ENCODE measurements at places on chromosomes 3 and 15.

DNA sequence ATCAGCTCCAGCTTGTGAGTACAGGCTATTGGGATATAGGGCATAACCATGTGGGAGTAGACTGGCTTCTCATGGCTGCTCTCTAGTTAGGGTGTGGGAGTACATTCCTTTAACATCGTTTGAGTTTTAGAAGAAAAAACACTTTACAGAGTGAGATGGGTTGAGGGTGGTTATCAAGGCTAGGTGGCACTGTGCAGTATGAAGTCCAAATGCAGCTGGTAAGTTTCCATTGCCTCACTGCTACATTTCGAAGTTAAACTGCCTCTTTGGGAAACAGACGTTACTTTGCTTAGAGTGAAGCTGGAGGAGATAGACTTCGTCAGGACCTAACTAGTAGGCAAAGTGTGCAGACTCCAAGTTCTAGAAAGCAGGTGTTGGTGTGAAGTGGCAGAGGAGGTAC, 192.4 kb downstream of the SQOR start:
- no peaks in the 10 kb centered on the region for H3K4me1 ChIP-seq
- H3K36me3 ChIP-seq, result no peaks in the 10 kb centered on the region
- no peak for DNase-seq
- H3K4me3 ChIP-seq, result no peak overlapping the region

GRCh38 chr3:72380193-72380592, 468.1 kb downstream of the SHQ1 start:
- peak overlapping the region; percentile 75 for H3K27ac ChIP-seq
- H3K36me3 ChIP-seq, result peaks cover 29% of the 10 kb centered on the region
- no peaks in the 10 kb centered on the region for H3K27me3 ChIP-seq
- H3K4me3 ChIP-seq, result no peak overlapping the region

GRCh38 chr3:111903067-111903511, 44.0 kb downstream of the PHLDB2 start:
- peak overlapping the region; percentile 81 for H3K27ac ChIP-seq
- peak; percentile 83 for DNase-seq
- H3K36me3 ChIP-seq, result peaks cover 82% of the 10 kb centered on the region
- peaks cover 28% of the 10 kb centered on the region for H3K4me1 ChIP-seq
- no peaks in the 10 kb centered on the region for H3K27me3 ChIP-seq

DNA sequence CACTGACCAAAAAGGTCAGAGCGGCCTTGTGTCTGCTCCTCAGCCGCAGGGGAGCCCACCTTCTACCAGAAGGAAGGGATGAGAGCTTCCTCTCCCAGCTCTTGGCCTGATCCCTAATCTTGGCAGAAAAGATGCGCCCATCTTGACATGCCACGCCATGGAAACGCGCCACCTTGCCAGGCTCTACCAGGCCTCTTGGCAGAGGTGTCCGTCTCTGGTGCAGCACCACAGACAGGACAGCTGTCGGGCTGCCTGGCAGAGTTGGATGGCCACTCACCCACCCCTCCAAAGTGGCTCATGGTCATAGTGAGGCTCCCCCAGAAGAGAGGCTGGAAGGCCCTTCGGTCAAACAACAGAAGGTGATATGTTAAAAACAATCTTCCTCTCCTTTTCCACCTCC, 105.2 kb downstream of the LIPC start:
- H3K4me3 ChIP-seq, result no peak overlapping the region
- no peaks in the 10 kb centered on the region for H3K36me3 ChIP-seq
- H3K27me3 ChIP-seq, result peaks cover 27% of the 10 kb centered on the region
- no peak overlapping the region for H3K27ac ChIP-seq
- no peak for DNase-seq

DNA sequence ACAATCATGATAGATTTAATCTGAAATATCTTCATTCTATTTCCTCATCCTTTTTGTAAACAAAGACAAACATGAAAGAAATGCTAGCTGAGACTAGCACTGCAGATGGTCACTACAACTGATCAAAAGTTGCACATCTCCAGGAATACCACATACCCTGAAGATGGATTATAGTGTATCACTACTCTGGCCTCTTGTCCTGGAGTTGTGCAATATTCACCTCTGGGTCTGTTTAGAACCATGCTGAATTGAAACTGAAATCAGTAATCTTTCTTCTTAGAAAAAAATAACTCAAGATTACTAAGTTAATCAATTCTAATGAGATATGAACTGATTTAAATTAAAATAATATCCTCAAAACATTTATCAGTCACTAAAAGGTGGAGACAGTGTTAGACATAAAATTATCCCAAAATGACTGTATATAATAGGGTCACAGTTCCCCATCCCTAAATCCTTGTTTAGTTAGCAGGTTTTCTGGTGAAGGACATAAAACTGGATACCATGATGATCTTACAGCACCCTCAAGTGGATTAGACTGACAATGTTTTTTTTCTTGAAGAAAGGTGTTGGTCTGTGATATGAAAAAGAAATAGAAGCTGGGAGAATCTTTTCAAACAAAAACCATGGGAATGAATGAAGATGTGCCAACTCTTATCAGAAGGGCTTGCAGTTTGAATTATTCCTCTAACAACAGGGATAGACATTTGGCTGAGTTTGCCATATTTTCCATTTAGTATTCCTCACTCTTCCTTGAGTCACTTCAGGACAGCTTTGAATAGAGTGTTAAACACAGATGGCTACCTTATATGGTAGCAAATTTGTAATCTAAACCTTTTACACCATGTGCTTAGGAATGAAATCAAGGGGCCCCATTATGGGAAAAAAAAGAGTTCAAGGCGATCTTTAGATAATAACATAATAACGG, 7.1 kb upstream of the TTC14 start:
- no peaks in the 10 kb centered on the region for H3K27me3 ChIP-seq
- no peak overlapping the region for H3K4me3 ChIP-seq
- peaks cover 9% of the 10 kb centered on the region for H3K4me1 ChIP-seq

DNA sequence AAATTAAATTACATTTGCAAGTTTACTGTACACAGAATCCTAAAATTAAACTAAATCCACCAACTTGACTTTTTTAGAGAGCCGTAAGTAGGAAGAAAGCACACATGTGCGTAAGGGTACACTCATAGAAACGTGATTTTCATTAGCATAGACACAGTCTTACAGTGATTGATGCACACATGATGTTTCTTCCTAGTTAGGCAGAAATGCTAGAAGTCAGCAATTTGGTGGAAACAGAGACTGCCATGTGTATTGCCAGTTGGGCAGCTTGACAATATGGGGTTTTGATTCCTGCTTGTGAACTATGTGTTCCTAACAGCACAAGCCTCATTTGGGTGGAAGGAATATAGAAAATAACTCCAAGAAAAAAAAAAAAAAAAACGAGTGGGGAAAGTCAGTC, 878.5 kb downstream of the ROBO1 start:
- H3K27me3 ChIP-seq, result no peaks in the 10 kb centered on the region
- H3K27ac ChIP-seq, result no peak overlapping the region
- H3K36me3 ChIP-seq, result no peaks in the 10 kb centered on the region
- H3K4me3 ChIP-seq, result no peak overlapping the region

GRCh38 chr15:62940755-62941361, 101.7 kb upstream of the TPM1 start:
- no peak overlapping the region for H3K4me3 ChIP-seq
- H3K27me3 ChIP-seq, result no peaks in the 10 kb centered on the region
- H3K27ac ChIP-seq, result peak overlapping the region; percentile 9
- peak; percentile 90 for DNase-seq
- peaks cover 20% of the 10 kb centered on the region for H3K4me1 ChIP-seq

DNA sequence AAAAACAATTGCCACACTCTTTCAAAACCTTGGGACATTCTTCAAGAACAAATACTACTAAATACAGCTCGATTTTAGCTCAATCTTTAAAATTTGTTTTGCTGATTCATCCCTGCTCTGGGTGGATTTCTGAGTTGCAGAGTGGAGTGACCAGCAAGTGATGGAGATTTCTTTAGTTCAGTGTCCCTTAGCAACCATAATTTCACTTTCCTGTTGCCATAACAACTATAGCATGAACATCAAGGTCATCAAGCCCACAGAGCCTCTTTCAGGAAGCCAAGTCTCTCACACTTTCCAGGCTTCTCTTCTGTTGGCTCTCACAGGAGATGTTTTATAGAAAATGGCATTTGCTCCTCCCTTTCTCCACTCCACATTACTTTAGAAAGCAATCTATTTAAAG, 597.2 kb upstream of the ADAMTS9 start:
- no peak overlapping the region for H3K27ac ChIP-seq
- H3K4me1 ChIP-seq, result no peaks in the 10 kb centered on the region
- H3K27me3 ChIP-seq, result no peaks in the 10 kb centered on the region
- DNase-seq, result no peak
- no peaks in the 10 kb centered on the region for H3K36me3 ChIP-seq
- no peak overlapping the region for H3K4me3 ChIP-seq

DNA sequence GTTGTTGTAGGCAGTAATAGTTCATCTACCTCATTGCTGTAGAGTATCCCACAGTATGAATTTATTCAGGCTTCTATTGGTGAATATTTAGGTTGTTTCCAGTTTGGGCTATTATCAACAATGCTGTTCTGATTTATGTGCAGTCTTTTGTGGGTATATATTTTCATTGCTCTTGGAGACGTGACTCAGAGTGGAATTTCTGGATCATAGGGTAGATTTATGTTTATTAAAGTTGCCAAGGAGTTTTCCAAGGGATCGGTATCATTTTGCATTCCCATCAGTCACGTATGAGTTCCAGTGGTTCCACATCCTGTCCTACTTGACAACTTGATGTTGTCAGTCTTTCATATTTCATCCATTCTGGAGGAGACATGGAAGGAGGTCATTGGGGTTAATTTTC, 8.4 kb upstream of the HRH1 start:
- peak overlapping the region; percentile 9 for H3K27ac ChIP-seq
- no peaks in the 10 kb centered on the region for H3K27me3 ChIP-seq
- H3K4me3 ChIP-seq, result no peak overlapping the region
- no peaks in the 10 kb centered on the region for H3K36me3 ChIP-seq
- peak; percentile 58 for DNase-seq
- H3K4me1 ChIP-seq, result peaks cover 7% of the 10 kb centered on the region

DNA sequence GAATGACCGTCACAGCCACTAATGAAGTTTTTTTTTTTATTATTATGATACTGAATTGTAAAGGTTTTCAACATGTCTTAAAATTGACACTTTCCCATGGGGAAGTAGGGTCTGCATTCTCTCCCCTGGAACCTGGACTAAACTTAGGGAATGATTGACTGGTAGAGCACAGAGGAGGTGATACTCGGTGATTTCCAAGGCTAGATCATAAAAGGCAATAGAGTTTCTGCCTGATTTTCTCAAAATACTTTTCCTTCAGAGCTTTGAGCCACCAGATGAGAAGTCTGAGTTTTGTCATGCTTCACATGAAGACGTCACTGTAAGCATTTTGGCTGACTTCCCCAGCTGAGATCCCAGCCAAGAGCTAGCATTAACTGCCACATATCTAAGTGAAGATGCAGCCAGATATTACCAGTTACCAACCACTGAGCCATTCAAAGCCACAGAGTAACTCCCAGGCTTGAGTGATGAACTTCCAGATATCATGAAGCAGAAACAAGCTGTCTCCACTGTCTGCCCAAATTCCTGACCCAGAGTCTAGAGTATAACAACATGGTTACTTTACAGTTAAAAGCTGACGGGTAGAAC, 105.8 kb downstream of the LSAMP start:
- no peaks in the 10 kb centered on the region for H3K36me3 ChIP-seq
- no peak for DNase-seq
- H3K27ac ChIP-seq, result no peak overlapping the region
- H3K27me3 ChIP-seq, result peaks cover 64% of the 10 kb centered on the region
- H3K4me1 ChIP-seq, result no peaks in the 10 kb centered on the region
- H3K4me3 ChIP-seq, result no peak overlapping the region
